ENCODE measurements at places on chromosomes 7 and 10.

GRCh38 chr7:39838326-39838725 lies 111.7 kb upstream of the CDK13 start:
- DNase-seq: no peak

DNA sequence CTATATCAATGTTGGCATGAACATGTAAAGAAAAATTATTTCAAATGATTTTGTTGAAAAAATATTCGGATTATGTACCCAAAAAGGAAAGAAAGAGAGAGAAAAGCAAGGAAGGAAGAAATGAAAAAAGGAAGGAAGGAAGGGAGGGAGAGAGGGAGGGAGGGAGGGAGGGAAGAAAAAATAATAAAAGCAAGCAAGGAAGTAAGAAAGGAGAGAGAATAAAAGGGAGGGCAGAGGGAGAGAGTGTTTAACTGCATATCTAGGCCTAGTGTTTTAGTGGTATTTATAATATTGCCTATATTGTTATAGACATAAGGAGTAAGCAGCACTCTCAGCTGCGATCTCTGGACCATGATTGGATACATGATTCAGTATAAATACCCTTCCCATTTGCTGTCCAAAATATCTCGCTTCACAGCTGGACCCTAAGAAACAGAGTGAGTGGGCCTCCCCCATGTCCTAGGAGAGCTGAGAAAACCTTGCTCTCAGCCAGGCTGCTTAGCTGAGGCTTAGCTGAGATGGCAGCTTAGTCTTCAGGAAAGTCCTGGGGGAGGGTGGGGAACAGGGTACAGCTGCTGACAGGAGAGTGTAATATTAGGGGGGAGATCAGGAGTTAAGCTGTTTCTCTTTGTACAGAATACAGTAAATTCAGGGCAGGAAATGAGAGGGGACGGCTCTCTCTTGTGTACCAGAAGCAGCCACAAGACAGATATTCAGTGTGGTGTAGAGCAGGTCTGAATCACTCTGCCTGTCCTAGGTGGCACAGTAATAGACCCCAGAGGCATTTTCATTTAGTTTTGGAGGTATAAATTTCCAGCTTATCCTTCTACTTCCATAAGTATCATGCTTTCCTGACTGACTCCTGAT lies 66.8 kb upstream of the TARP start:
- peak; percentile 31 for DNase-seq

GRCh38 chr7:30998180-30998579 lies 34.4 kb downstream of the GHRHR start:
- no peak for DNase-seq

- no peak for DNase-seq
Observed at GRCh38 chr7:51446785-51447184, 130.2 kb upstream of the COBL start.

GRCh38 chr7:33310546-33310945 lies 181.2 kb downstream of the BBS9 start:
- DNase-seq: no peak

- no peak for DNase-seq
Observed at GRCh38 chr7:12369756-12370155, 33.9 kb downstream of the VWDE start.

DNA sequence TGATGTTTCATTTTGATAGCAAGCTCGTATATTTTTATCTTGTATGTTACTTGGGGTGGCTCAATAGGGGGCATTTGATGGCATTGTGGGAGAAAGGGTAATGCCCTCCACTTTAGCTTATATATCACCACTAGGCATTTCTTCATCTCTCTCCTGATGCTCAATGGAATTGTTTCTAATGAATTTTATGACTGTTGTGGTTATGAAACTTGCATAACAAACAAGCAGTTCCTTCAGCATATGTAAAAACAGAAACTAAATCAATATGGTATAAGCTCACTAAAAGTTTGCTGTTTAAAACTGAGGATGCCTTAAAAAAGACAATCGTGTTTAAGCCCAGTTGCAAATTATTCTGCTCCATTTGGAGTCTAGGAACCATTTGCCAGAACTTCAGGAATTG lies 75.5 kb downstream of the CDK14 start:
- DNase-seq: no peak

GRCh38 chr7:2069472-2069860 lies 163.3 kb downstream of the MAD1L1 start:
- no peak for DNase-seq

Measured in CD4-positive, alpha-beta T cell treated with Interleukin-12 subunit alpha and Interleukin-12 subunit beta, for 1 hour (primary cell).